ENCODE measurements at places on chromosomes 16 and 17. TPM values are rescaled to one million over a fixed set of nuclear protein-coding genes. Genes with fewer than 3 reads are reported as not detected.

DNA sequence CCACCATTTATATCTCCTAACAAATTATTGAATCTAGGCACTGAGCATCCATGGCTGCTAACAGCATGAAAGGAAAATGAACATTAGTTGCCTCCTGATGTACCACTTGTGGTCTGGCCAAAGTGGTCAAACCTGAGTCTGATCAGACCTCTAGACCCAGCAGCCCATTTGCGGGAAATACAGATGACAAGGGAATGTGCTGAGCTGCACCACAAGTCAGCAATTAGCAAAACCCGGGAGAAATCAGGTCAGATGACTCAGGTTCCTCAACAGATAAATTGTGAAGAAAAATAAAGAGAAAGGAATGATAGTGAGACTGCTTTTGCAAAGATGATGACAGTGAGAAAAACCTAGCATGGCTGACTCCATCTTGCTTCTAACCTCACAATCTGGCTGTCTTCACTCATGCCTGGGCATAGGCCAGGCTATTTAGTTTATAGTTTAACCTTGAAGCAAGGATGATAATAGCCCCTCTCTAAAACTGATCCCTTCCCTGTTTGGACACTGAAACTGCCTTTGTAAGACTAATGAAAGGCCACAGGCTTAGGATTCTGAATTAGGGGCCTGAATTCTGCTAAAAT lies 142.7 kb upstream of the ASIC2 start:
- DNase-seq = no peak
- H3K4me1 ChIP-seq = no peaks in the 10 kb centered on the region
- no peaks in the 10 kb centered on the region for H3K36me3 ChIP-seq
- no peaks in the 10 kb centered on the region for H3K27me3 ChIP-seq
- H3K27ac ChIP-seq = no peak overlapping the region

GRCh38 chr16:89104930-89105571 lies 11.4 kb downstream of the ACSF3 start:
- no peak for DNase-seq
- peaks cover 4% of the 10 kb centered on the region for H3K36me3 ChIP-seq
- H3K27me3 ChIP-seq = no peaks in the 10 kb centered on the region
- no peak overlapping the region for H3K4me3 ChIP-seq

GRCh38 chr16:74721716-74722115 lies 21.1 kb upstream of the MLKL start:
- H3K36me3 ChIP-seq = no peaks in the 10 kb centered on the region
- no peaks in the 10 kb centered on the region for H3K27me3 ChIP-seq
- H3K4me3 ChIP-seq = no peak overlapping the region
- H3K4me1 ChIP-seq = no peaks in the 10 kb centered on the region
- no peak for DNase-seq
- no peak overlapping the region for H3K27ac ChIP-seq

GRCh38 chr16:17259751-17260270 lies 210.9 kb downstream of the XYLT1 start:
- DNase-seq = no peak
- H3K27ac ChIP-seq = no peak overlapping the region
- H3K4me3 ChIP-seq = no peak overlapping the region
- H3K27me3 ChIP-seq = no peaks in the 10 kb centered on the region

GRCh38 chr17:1055751-1056645 lies 59.1 kb downstream of the TIMM22 start:
- no peak overlapping the region for H3K27ac ChIP-seq
- no peak overlapping the region for H3K4me3 ChIP-seq
- H3K36me3 ChIP-seq = no peaks in the 10 kb centered on the region
- H3K4me1 ChIP-seq = no peaks in the 10 kb centered on the region
- peak; percentile 38 for DNase-seq
- H3K27me3 ChIP-seq = no peaks in the 10 kb centered on the region

GRCh38 chr16:4976611-4977145 lies 18.5 kb downstream of the SEC14L5 start:
- H3K4me1 ChIP-seq = peaks cover 4% of the 10 kb centered on the region
- H3K27ac ChIP-seq = peak overlapping the region; percentile 80
- no peaks in the 10 kb centered on the region for H3K36me3 ChIP-seq
- DNase-seq = peak; percentile 88

DNA sequence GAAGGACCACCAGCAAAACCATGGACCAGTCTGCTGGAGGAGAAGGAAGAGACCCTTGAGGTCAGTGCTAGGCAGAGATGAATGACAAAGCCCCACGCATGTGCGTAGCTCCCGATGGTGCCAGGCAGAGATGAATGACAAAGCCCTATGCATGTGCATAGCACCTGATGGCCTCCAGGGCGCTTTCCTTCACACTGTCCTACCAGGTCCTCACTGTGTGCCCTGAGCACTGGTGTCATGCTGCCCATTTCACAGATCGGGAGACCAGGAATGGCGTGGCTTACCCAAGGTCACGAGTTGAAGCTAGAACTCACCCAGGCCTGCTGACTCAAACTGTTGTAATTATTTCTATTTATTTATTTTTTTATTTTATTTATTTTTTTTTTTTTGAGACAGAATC lies 149.6 kb downstream of the KATNIP start:
- H3K27me3 ChIP-seq = no peaks in the 10 kb centered on the region
- DNase-seq = no peak
- no peak overlapping the region for H3K27ac ChIP-seq
- H3K36me3 ChIP-seq = no peaks in the 10 kb centered on the region
- no peak overlapping the region for H3K4me3 ChIP-seq

GRCh38 chr16:48004141-48004695 lies 151.6 kb downstream of the ABCC12 start:
- no peak for DNase-seq
- H3K4me1 ChIP-seq = no peaks in the 10 kb centered on the region
- no peaks in the 10 kb centered on the region for H3K36me3 ChIP-seq
- no peak overlapping the region for H3K4me3 ChIP-seq

DNA sequence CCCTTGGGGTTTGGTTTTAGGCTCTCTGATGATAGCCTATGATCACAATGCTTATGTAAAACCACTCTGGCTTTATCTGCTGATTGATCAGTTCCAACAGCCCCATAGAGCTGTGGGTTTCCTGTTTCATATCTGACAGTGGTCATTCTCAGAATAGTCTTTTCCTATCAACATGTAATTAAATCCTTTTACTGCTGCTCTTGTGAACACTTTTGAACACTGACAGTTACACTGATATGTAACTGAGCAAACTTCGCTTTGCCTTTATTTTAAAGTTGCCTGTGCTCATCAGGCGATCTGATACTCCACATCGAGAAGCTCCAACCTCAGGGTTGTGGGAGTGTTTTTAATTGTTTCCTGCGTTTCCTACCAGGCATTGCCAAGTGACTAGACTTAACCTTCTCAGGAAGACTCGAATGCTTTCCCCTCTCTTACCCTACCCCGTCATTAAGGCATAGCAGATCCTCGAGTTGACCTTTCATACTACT lies 17.3 kb upstream of the CLEC18B start:
- no peaks in the 10 kb centered on the region for H3K27me3 ChIP-seq
- no peaks in the 10 kb centered on the region for H3K4me1 ChIP-seq
- DNase-seq = no peak
- H3K36me3 ChIP-seq = no peaks in the 10 kb centered on the region
- no peak overlapping the region for H3K4me3 ChIP-seq

GRCh38 chr17:29256735-29257466 lies 10.2 kb downstream of the CRYBA1 start:
- no peak overlapping the region for H3K27ac ChIP-seq
- H3K36me3 ChIP-seq = no peaks in the 10 kb centered on the region
- no peak for DNase-seq
- H3K4me3 ChIP-seq = no peak overlapping the region

DNA sequence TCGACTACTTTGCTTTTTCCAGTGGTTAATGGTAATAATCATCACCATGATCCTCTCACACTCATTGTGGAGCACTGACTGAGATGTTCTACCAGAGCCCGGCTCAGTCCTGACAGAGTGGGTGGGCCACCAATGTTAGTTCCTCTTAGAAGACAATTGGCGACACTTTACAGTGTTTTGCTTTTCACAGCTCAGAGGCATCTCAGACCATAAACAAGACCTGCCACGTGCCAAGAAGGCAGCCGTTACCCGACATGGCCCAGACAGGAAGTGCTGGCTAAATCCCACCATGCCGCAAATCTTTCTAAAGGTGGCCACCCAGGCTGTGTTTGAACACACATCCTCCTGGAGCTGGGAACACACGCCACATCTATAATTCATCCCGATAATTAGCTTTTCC lies 103.7 kb downstream of the XYLT1 start:
- no peaks in the 10 kb centered on the region for H3K27me3 ChIP-seq
- H3K4me1 ChIP-seq = no peaks in the 10 kb centered on the region
- no peak for DNase-seq
- H3K4me3 ChIP-seq = no peak overlapping the region

DNA sequence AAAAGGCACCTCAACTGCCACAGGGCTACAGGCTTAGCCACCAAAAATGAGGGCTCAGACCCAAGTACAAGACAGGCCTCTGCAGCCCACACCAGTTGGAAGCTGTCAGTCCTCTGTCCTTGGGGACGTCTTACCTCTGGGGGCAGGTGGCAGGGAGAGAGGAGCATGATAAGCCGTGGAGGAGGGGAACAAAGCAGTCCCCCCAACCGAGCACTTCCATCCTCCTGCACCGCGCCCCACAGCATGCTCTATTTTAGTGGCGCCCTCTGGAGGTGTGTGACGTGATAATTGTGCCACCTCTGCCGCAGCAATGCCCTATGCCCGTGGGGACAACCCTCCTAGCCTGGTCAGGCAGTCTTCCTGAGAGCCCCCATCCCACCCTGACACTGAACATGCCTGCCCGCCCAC lies 13.6 kb downstream of the G6PC3 start:
- DNase-seq = no peak
- H3K27me3 ChIP-seq = no peaks in the 10 kb centered on the region
- no peak overlapping the region for H3K27ac ChIP-seq
- H3K4me1 ChIP-seq = no peaks in the 10 kb centered on the region
- H3K4me3 ChIP-seq = no peak overlapping the region
- H3K36me3 ChIP-seq = no peaks in the 10 kb centered on the region

DNA sequence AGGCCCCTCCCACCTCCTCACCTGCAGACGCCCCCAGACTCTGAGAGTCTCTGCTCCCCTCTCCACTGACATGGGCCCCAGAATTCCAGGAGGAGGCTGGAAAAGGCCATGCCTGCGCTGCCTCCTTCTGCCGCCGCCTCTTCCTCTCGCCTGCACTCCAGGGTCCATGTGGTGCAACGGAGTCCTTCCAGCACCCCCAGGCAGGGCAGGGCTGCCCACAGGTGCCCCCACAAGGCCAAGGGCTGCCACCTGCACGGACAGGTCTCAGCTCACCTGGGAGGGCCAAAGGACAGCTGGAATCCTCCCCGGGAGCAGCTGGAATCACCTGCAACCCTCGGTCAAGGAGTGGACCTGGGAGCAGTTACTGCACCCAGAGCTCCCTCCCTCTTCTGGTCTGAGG lies 194.9 kb downstream of the RBFOX3 start:
- H3K27me3 ChIP-seq = peaks cover 10% of the 10 kb centered on the region
- no peak overlapping the region for H3K4me3 ChIP-seq
- no peak for DNase-seq

- no peak overlapping the region for H3K4me3 ChIP-seq
- no peaks in the 10 kb centered on the region for H3K36me3 ChIP-seq
- no peak for DNase-seq
- no peaks in the 10 kb centered on the region for H3K4me1 ChIP-seq
- H3K27me3 ChIP-seq = no peaks in the 10 kb centered on the region
- H3K27ac ChIP-seq = no peak overlapping the region
Observed at GRCh38 chr17:49965524-49965909, 3.5 kb upstream of the DLX4 start.

- no peaks in the 10 kb centered on the region for H3K4me1 ChIP-seq
- no peak overlapping the region for H3K27ac ChIP-seq
- no peak overlapping the region for H3K4me3 ChIP-seq
- H3K36me3 ChIP-seq = no peaks in the 10 kb centered on the region
Observed at GRCh38 chr17:39867084-39867879, 720 bp upstream of the ZPBP2 start.

- DNase-seq = no peak
- H3K27me3 ChIP-seq = no peaks in the 10 kb centered on the region
- no peaks in the 10 kb centered on the region for H3K36me3 ChIP-seq
- H3K4me1 ChIP-seq = no peaks in the 10 kb centered on the region
Observed at GRCh38 chr17:6110592-6110991, 40.4 kb downstream of the WSCD1 start.

- no peak overlapping the region for H3K27ac ChIP-seq
- H3K36me3 ChIP-seq = no peaks in the 10 kb centered on the region
- peaks cover 8% of the 10 kb centered on the region for H3K4me1 ChIP-seq
- H3K4me3 ChIP-seq = no peak overlapping the region
- no peaks in the 10 kb centered on the region for H3K27me3 ChIP-seq
Observed at GRCh38 chr16:77376358-77376757, 58.5 kb downstream of the ADAMTS18 start.

GRCh38 chr16:19573997-19574396 lies 18.5 kb downstream of the VPS35L start:
- no peaks in the 10 kb centered on the region for H3K4me1 ChIP-seq
- H3K36me3 ChIP-seq = peaks cover 32% of the 10 kb centered on the region
- no peaks in the 10 kb centered on the region for H3K27me3 ChIP-seq
- no peak for DNase-seq

GRCh38 chr16:66296591-66296990 lies 69.9 kb upstream of the CDH5 start:
- H3K4me1 ChIP-seq = no peaks in the 10 kb centered on the region
- no peaks in the 10 kb centered on the region for H3K36me3 ChIP-seq
- DNase-seq = peak; percentile 17
- H3K27me3 ChIP-seq = no peaks in the 10 kb centered on the region
- H3K27ac ChIP-seq = no peak overlapping the region

- H3K4me3 ChIP-seq = no peak overlapping the region
- peak; percentile 89 for DNase-seq
- H3K27ac ChIP-seq = peak overlapping the region; percentile 79
- H3K36me3 ChIP-seq = no peaks in the 10 kb centered on the region
- no peaks in the 10 kb centered on the region for H3K27me3 ChIP-seq
- peaks cover 10% of the 10 kb centered on the region for H3K4me1 ChIP-seq
Observed at GRCh38 chr16:15482068-15482747, 47.8 kb downstream of the BMERB1 start.

DNA sequence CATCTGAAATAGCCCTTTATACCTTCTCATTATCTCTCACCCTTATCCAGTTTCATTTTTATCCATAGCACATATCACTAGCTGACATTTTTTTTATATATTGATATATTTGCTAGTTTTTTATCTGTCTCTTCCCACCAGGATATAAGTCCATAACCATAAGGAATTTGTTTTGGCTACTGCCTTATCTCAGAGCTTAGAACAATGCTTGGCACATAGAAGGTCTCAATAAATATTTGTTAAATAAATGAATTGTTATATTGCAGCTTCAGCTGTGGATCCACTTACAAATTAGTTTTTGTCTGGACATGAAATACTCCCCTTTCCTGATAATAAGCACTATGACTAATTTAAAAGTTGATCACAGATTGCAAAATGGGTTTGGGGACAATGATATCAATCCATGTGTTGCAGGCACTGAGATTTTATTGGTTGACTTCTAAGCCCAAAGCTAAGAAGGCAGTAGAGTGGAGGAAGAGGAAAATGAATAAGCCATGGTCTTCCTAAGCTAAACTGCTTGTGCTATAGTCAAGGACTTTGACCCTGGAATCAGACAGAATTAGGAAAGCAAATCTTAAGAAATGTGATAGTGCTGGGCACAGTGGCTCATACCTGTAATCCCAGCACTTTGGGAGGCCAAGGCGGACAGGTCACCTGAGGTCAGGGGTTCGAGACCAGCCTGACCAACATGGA lies 31.9 kb upstream of the YPEL2 start:
- no peaks in the 10 kb centered on the region for H3K36me3 ChIP-seq
- no peak for DNase-seq
- no peak overlapping the region for H3K27ac ChIP-seq
- no peaks in the 10 kb centered on the region for H3K27me3 ChIP-seq

SMIM22 gene
- polyA plus RNA-seq = 176 TPM

MYCBPAP gene
- 1.7 TPM for polyA plus RNA-seq

TP53TG3B gene
- 0.16 TPM for polyA plus RNA-seq

CCL1 gene
- polyA plus RNA-seq = not detected

DNAH2 gene
- 0.38 TPM for polyA plus RNA-seq

PHOSPHO1 gene
- 0.28 TPM for polyA plus RNA-seq

CLEC18C gene
- polyA plus RNA-seq = 1.3 TPM

IST1 gene
- 121 TPM for polyA plus RNA-seq

Measured in pancreas (tissue), 10 donors.